ENCODE measurements at places on chromosomes 6 and 20.

DNA sequence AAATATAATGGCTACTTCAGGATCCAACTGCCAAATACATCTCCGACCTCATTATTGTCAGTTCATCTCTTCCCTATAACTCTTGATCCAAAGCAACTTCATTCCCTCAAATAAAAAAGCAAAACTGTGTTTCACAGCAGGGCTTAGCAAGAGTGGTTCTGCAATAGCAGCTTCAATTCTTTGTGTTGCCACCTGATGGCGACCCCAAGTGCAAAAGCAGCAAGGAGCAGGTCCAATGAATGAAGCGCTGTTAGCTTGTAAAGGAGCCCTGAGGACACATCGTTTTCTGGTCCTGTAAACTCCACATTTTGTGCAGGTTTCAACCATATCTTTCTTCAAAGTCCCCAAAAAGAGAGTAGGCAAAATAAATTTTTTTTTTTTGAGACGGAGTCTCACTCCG is 19.6 kb downstream of the RTN4IP1 start:
- no peak for DNase-seq

DNA sequence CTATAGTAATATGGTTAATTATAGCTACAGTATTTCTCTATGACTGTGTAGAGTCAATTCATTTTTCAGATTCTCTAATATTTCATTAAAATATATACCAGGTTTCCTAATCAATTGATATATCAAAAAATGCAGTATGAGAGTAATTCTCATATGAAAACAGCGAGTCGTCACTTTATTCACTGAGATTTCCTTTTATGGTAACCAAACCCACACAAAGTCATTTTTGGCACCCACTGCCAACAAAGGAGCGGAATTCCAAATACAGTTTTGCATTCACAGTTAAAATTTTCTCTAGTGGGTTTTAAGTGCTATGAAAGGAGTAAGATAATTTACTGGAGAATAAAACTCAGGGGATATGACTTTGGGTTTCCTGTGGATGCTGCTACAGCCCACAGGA is 163.8 kb downstream of the HIVEP2 start:
- DNase-seq: no peak

GRCh38 chr6:41427642-41428335 is 92.4 kb downstream of the NCR2 start:
- peak; percentile 21 for DNase-seq

GRCh38 chr6:28940294-28940857 is 16.6 kb upstream of the TRIM27 start:
- peak; percentile 49 for DNase-seq

DNA sequence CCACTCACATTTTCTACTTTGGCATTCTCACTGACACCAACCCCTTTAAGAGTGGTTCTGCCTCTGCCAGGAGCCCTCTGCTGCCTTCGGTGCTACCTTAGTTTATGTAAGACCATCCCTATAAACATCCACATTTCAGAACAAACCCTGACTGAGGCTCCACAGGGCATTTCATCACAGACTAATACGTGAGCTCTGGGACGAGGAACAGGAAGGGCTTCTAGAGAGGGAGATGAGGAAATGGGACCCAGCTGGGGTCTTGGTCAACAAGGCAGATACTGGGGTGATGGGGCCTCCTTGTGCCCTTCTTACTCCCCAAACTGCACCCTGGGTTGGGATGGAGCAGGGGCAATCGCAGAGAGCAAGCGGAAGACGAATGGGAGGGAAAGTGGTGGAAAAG is 86.5 kb upstream of the FYN start:
- DNase-seq: no peak
